ENCODE measurements at places on chromosomes 11 and 22.

GRCh38 chr11:92347454-92347853 is 122.8 kb downstream of the FAT3 start:
- no peak for DNase-seq

- no peak for DNase-seq
These were observed 21.2 kb upstream of the OR10W1 start for GRCh38 chr11:58289266-58289665.

DNA sequence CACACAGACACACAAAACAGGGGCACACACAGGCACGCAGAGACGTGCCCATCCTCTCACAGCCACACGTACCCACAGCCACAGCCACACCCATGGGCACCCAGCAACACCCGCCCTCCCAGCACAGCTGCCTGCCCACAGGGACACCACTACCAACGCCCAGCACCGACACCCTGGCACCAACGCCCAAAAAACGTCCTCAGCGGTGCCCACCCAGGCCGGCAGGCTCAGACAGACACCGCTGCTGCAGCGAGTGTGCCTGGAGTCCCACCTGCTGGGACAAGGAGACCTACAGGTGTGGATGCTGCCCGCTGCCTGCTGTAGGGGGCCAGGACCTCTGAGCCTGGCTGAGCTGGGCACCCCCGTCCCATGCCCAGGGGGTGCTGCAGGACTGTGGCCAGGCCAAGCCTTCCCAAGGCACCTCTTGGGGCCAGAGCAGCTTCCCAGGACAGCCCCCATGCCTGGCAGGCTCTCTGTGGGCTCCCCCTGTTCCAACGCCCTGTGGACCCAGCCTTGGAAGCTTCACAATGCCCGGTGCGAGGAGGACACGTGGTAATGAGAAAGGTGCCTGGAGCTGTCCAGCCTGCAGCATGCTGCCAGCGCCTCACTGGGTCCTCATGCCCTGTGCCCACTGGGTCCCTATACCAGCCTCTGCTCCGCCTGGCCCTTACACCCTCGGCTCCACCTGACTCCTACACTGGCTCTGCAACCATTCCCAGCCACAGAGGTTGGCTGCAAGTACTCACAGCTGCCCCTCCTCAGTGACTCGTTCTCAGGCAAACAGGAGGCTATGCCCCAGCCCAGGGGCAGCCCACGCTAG is 45.8 kb upstream of the TH start:
- DNase-seq, result no peak

DNA sequence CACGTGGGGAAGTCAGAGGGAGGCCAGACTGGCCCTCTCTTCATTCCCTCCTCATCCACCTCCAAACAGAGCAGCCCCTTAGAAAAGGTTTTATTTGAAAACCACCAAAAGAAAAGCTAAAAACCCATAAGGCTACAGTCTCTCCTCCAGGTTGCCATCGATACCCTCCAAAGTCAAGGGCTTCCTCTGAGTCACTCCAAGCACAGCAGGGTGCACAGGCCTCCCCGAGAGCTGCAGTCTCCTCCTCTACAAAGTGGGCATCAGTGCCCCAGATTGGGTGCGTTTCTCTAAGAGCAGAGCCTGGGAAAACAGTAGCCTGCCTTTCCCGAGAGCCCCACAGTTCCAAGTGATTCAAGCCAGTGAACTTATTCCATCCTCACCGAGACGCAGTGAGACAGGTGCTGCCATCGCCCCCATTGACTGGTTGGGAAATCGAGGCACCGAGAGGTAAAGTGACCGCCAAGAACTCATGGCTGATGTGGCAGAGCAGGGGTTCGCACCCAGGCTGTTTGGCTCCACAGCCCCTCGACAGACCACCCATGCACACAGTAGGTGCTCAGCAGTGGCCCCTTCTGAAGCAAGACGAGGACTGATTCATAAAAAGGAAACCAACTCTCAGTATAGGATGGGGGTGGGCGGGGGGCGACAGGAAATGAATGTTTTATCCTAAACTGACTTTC is 91.7 kb upstream of the SHISAL1 start:
- DNase-seq, result no peak

GRCh38 chr11:102615894-102616432 is 9.2 kb downstream of the MMP20 start:
- no peak for DNase-seq

GRCh38 chr11:87031433-87032170 is 6.1 kb upstream of the TMEM135 start:
- DNase-seq, result no peak

- no peak for DNase-seq
These were observed 12.2 kb downstream of the NECTIN1 start for GRCh38 chr11:119716582-119717498.

- DNase-seq, result no peak
These were observed 75.2 kb downstream of the TEAD1 start for GRCh38 chr11:12749442-12749841.

DNA sequence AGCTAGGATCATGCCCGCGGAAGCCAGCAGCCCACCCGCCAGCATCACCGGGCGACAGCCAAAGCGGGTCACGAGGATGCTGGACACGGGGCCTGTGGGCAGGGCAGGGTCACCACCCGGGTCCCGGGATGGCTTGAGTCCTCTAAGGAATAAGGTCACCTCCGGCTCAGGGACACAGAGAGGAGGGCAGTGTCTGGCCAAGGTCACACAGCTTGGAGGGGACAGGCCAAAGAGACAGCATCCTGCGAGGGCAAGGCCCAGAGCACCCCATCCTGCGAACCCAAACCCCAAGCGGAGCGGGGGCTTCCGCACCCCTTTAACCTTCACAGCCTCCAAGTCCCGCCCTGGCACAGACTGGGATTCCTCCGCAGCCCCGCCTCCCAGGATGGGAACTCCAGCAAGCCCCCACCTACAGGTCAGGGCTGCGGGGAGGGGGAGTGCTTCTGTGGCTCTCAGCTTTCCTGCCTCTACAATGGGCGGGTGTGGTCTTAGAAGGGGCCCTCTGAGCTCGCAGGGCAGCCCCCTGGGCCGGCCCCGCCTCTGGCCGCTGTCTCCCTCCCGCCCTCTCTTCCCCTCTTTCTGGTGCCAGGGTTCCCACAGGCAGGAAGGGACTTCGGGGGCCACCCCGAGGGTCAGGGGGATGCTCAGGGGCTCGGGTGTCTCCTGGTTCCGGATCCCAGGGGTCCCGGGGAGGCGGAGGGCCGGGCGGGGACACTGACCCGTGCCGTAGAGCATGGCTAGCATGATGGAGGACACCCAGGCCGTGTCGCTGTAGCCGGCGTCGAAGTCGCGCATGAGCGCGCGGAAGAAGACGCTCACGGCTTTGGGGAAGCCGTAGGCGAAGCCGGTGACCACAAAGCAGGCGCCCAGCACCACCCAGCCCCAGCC is 1.8 kb downstream of the SLC16A8 start:
- no peak for DNase-seq

DNA sequence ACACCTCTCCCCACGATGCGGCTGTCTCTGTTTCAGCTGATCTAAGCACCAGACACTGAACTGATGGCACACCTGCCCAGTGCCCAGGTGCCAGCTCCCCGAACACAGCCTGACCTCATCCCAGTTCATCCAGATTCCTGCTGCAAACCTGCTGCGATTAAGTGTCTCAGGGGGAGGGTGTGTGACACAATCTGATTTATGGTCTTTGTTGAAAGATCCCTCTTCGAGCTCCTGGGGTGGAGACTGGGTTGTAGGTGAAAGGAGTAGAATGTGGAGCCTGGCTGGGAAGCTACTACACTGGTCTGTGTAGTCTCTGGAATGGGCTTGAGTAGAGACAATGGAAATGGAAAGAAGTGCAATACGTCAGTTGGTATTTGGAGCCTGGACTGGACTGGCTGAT is 390.3 kb downstream of the SHANK2 start:
- DNase-seq, result no peak

- no peak for DNase-seq
These were observed 4.3 kb downstream of the KBTBD3 start for GRCh38 chr11:106072804-106073203.

- no peak for DNase-seq
These were observed 9.3 kb upstream of the MIAT start for GRCh38 chr22:26648011-26648497.

DNA sequence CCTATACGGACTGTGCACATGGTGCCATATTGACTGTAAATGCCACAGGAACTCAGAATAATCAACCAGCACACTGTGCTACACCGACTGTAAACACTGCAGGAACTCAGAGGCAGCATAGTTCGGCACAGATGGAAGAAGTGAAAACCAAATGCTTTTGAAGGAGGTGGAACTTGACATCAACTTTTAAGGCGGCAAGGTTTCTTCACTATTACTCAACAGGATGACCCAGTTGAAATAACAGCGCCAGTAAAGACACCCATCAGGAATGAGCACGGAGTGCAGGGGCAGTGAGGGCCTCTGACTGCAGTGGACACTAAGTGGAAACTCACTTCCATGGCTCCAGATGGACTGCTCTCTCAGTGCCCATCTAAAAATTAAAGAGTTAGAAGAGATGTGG is 15.7 kb downstream of the TESMIN start:
- no peak for DNase-seq

DNA sequence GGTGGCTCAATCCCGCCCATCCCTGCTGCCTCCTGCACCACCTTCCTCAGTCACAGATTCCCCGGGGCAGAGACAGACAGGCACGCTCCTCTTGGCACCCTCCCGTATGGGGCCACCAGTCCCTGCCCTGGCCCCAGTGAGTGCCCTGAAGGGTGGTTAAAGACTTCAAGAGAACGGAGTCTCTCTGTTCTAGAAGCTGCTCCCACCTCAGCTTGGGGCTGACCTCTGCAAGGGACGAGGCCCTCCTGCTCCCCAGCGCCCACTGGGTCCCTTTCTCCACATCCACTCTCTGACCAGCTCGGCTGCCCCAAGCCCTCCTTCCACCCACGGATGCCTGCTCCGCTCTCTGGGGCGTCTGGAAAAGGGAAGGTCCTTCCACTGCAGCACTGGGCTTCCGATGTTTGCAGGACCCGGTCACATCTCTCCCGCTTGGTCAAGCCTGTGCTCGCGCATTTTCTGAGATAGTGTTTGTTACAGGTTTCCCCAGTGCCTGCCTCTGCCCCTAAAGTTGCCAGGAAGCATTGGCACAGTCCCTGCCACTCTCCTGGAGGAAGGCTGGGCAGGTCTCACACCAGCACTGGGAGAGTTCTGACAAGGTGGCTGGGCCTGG is 1487.9 kb downstream of the TBC1D22A start:
- DNase-seq, result no peak

DNA sequence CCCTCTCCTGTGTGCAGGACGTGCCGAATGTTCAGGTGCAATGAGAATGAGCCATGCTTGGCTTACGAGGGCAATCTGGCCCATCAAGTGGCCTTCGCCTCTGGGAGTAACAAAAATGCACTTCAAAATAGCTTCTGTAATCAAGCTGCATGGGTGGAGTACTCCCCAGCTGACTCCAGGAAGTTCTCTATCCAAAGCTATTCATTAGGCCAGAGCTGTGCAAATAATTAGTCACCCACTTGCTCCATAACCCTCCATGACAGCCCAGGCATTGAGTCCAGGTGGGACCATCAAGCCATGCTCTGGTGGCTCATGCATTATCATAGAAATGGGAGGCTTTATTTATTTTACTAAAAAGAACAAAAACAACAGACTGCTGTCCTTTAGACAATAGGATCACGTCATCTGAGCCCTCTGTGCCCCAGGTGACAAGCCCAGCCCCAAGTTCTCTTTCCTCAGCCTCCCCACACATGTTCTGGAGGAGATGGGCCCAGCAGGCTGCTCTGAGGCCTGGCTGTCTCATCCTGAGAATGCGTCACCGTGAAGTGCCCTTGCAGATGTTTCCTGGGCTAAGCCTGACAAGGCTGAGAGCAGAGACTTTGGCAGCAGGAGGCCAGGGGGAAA is 244.7 kb downstream of the ETS1 start:
- DNase-seq, result no peak

- DNase-seq, result no peak
These were observed 346 bp downstream of the FJX1 start for GRCh38 chr11:35618497-35619115.

- DNase-seq, result no peak
These were observed at the start of gene RBM4B for GRCh38 chr11:66677599-66678375. Gene RBM4B, minus strand, starts transcription at chr11:66677887. Its CDS starts 808 bp downstream, at chr11:66677079.

DNA sequence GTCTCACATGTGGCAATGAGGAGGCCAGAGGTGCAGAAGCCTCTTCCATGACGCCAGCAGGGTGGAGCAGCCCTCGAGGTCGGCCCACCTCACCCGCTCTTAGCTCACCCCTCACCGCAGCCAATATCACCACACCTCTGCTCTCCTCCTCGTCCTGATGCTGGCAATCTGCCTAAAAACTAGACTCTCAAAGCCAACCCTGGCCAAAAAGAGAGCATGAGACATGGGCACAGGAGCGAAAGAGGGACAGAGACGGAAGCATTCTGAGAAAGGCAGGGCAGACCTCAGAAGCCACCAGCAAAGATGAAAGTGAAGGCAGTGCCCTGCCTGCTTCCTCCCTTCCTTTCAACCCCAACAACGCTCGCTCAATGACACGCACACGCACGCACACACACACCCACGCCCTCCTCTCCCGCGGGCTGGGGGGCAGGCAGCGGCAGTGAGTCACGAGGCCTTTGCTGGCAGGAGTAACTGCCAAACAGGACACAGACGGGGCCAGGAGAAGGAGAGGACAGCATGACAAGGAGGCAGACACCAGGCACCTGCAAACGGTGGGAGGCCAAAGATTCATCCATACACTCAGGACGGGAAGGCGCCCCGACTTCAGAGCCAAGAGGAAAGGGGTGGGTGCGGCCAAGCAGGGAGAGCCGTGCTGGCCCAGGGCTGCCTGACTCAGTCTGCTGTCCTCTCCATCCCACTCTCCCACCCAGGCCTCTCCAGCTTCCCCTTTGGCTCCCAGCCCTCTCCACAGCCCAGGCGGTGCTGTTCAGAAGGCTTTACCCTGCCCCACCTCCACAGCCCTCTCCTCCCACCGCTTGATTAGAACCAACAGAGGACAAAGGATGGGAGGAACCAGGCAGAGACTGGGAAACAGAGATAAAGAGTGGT is 11.4 kb downstream of the IGSF9B start:
- DNase-seq, result no peak

DNA sequence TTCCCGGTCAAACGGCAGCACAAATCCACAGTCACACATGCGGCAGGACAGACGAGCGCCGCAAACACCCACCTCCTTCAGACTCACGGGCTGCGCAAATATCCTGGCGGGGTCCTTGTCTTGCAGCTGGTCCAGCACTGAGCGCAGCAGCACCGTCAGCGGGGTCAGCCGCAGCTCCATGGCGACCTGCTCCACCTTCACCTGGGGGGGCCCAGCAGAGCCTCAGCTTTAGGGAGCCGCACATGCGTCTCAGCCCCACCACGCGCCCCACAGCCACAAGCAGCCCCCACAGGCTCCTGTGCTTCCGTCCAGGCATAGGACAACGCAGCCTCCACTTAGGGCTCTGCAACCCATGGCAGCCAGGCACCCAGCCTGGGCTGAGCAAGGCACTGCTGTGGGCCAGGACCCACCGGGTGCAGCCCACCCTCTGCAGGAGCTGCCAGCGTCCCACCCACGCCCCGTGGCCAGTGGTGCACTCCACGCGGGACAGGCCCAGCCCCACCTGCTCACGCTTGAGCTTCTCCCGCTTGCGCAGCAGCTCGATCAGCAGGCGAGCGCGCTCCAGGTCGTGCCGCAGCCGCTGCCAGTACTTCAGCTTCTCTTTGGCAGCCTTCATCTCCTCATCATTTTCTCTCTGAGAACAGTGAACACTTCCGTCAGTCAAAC is 29.1 kb downstream of the BRD1 start:
- no peak for DNase-seq

GRCh38 chr22:17436981-17437412 is 67.7 kb downstream of the CECR2 start:
- DNase-seq, result no peak

GRCh38 chr11:80873310-80873999 is 1432.6 kb upstream of the TENM4 start:
- no peak for DNase-seq

Measured in cortex of kidney (tissue), 1 donor.